AG04450 (cell line): ENCODE measurements at places on chromosomes 1 and 21.

DNA sequence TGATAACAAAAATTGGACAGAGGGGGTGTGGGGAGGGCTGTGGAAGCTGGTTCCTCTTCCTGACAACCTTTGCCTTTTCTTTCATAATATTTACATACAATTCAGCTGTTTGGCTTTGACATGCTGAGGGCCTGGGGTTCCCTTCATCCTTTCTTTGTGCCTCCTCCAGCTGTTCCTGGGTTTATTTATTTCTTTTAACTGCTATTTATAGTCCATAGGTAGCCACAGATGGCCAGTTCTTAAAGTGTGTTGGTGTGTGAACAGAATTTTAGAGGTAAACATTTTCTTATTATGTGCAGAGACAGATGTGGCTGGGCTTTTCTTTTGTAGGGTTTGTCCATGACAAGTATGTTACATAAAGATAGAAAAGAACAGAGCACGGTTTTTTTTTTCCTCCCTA is 34.1 kb upstream of the CNIH3 start:
- DNase-seq = peak; percentile 64

DNA sequence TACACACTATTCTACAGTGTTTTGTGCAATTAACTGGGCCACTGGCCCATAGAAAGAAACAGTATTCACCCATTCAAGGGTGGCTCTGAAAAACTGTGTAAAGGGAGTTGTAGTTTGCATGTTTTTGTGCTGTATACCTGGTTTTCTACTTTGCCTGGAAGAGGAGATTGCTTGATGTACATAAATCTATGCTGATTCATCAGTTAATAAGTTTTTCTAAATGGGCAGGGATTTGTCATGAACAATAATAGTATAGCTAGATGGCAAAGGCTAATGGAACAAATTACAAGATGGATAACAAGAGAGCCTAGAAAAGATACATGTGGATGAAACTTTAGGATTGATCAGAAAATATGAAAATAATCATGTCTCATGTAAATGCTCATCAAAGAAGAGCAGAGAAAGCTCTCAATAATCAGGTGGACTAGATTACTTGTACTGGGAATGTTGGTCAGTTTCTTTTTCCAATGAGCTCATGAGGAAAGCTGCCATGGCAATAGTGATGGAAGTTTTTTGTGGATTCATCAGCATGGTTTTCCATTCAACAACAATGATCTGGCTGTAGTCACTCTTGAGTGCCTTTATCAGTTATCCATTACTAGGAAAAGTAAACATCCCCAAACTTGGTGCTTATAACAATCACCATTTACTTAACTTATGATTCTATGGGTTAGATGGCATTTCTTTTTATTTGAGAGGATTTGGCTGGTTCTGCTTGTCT is 602.8 kb downstream of the BRINP3 start:
- DNase-seq = no peak

DNA sequence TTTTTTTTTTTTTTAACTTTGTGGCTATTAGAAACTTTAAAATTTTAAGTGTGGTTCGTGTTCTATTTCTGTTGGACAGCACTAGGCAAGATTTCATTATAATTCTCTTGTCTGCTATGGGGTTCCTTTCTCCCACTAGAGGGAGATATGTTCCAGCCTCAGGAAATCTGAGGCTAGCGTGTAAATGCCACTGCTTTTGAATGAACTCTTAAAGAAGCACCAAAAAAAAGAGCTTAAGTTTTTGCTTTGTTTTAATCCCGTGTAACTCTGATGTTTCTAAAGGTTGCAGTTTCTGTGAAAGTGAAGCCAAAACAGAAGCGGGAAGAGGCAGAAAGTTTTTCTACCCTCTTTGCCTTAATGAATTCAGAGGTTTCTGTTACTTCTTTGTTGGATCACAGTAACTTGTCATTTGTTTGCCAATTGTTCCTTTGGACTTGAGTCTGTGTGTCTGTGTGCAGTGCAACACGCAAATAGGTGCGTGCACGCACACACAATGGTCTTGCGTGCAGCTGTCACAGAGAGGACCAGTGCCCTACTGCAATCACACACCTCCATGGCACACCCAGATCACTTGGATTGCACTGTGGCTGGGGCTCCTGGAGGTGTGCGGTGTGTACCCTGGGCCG is 32.3 kb downstream of the HHAT start:
- peak; percentile 44 for DNase-seq

DNA sequence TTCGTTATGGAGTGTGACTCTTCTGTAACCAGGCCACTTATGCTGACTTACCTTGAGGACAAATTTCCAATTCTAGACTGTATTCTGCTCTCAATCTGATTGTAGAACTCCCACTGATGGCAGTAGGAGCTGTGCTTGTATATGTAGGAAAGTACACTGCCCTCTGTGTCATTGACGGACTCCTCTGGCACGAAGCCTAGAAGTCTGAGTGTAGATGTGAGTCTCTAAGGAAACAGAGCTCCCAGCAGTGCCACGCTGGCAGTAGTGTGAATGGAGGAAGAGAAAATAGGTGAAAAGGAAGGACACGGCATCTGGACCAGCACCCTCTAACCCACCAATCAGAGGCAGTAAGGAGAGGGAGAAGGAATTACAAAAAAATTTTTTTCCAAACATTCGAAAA is 130.4 kb upstream of the ADGRL2 start:
- DNase-seq = peak; percentile 87

- no peak for DNase-seq
Measured at GRCh38 chr1:19596065-19596713, 47.9 kb upstream of the NBL1 start.

GRCh38 chr1:192277635-192278034 is 39.2 kb upstream of the RGS21 start:
- DNase-seq = no peak

DNA sequence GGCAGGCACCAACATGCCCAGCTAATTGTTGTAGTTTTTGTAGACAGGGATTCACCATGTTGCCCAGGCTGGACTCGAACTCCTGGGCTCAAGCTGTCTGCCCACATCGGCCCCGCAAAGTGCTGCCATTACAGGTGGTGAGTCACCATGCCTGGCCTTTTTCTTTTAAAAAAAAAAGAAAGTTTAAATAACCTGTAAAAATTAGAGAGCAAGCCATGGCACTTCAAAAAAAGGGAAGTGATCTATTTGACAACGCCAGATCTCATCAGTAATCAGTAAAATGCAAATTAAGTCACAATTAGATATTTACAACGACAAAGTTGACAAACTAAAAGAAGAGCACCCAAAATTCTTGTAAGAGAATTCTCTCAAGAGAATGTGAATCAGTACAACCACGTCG is 2.9 kb upstream of the RBBP5 start:
- DNase-seq = no peak

DNA sequence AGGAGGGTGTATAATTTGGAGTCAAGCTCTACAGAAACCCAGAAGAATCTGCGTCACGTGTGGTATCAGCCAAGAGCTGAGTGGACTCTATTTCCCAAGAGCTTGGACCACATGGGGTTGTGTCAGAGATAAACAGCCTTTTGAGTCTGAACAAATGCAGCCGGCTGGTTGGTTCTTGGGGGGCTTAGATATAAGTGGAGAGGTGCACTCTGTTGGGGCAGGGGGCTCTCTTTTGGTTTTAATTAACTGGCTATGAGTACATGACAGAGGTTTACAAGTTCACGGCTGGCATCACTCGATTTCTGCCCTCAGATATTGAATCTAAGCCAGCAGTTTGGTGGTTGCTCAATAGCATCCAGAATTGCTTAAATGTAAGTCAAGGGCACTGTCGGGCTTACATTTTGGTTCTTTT is 501 bp upstream of the MRAP start:
- no peak for DNase-seq

DNA sequence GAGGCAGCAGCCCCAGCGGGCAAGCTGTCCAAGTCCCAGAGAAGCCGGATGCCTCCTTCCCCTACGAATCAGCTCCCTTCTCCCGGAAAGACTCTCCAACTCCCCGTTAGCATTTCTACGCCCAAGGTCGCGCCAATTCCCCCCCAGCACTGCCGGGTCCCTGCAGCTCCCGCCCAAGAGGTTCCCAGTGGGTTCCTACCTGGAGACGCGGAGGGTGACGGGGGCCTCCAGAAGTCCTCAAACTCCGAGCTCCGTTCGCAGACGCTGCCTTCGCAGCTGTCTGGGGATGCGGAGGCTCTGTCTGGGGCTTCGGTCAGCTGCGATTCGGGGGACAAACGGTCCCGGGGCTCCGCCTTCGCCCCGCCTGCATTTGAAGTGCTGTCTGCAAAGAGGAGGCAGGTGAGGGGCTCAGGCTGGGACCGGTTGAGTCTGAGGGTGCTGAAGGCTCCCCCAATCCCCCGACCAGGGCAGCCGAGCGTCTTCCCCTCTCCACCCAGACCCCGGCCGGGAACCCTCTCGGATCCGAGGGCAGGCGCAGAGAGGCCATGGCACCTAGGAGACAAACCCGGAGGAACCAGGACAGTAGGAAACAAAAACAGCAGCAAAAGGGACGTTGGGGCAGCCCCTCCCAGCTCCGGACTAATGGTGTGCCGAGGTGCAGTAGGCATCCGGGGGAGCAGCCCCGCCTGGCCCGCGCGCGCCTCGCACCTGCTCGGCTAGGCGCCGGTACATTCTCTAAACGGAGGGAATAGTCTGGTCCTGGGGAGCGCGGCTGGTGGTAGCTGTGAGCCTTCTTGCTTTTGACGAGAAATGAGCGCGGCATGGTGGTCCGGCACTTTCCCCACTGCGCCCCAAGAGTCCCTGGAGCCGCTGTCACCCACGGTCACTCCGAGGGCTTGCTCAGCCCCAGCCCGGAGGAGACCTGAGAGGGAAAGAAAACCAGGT is 3.8 kb downstream of the GFI1 start:
- DNase-seq = no peak

- no peak for DNase-seq
Measured at GRCh38 chr1:47469390-47469759, 31.5 kb downstream of the FOXD2 start.

- no peak for DNase-seq
Measured at GRCh38 chr1:27487966-27488884, 1.7 kb downstream of the WASF2 start.

- no peak for DNase-seq
Measured at GRCh38 chr1:22484706-22485345, 33.2 kb downstream of the ZBTB40 start.

DNA sequence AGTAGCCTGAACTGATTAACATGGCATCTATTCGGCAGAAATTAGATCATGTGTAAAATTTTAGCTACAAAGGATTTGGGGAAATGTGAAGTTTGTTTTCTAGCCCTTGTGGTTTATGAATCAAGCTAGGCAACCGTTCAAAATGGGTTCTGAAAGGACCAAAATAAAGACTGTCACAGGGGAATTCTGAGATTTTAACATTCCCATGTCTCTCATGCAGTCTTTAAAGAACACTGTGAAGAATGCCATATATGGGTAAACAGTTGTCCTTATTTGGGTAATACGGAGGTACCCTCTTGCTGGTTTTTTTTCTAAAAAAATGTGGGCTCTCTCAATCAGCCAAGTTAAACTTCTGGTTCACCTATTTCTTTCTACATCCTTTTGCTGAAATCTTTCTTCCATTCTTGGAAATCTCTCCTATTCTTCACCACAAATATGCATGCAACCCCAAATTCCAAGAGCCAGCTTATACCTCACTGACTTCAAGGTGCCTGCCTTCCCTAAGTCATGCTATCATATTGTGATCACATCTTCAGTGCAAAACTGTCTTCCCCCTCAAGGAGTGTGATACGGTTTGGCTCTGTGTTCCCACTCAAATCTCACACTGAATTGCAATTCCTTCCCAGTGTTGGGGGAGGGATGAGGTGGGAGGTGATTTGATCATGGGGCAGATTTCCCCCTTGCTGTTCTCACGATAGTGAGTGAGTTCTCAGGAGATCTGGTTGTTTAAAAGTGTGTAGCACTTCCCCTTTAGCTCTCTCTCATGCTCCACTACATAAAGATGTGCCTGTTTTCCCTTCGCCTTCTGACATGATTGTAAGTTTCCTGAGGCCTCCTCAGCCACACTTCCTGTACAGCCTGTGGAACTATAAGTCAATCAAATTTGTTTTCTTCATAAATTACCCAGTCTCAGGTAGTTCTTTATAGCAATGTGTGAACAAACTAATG is 308.7 kb downstream of the TTLL7 start:
- DNase-seq = no peak

DNA sequence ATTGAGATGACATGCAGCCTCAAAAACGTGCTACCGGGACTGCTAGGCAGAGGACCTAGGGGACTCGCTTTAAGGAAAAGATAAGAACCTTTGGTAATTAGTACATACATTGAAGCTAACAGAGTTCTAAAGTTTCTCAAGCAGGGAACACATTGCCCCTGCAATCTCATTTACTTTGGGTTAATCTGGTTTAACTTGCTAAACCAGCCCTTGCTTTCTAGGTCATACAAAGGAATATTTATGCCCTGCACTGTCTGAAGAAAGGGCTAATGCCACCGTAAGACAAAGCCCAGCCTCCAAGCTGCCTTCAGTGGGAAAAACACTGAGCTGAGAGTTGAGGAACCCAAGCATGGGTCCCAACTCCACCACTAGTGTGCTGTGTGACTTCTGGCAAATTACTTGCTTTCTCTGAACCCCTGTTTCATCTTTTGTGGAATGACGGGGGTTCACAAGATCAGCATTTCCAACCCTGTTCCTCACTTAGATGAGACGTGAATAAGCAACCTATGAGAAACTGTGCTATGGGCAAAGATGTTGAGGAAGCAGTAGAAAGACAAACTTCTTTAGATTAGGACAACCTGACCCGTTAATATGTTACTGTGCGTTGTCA is 66.3 kb downstream of the VWA5B1 start:
- DNase-seq = no peak

DNA sequence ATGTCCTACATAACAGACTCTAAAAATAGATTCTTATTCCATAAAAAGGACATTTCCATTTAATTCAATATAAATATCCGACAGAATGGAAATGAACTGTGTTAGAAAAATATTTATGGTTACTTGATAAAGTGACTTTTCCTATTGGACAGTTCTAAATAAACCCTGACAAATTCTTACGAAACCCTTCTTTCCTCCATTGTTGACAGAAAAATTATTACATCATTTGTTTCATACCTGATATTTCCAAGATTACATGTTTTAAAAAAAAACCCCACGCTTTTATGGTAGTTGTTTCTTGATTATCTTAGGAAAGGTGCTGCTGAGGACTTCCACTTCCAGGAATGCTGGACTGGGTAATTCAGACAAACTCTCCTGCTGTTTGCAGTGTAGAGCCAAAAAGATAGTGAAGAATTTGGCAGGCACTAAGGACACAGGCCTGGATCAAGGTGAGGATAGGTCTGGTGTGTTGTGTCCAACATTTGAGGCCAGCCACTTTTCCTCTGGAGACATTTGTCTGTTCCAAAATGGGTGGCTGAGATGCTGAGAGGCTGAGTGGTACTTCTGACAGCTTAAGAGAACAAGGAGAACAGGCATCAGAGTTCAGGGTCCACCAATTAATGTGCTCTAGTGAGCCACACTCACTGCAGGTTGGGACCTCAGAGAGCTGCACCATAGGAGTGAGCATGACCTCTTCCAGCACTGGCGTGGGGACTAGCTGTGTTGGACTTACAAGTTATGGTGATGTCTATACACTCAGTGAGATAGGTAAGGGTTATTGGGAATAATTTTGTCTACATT is 7.0 kb upstream of the C1orf116 start:
- no peak for DNase-seq

- DNase-seq = peak; percentile 26
Measured at GRCh38 chr1:193662030-193662429, 475.6 kb upstream of the B3GALT2 start.

- DNase-seq = no peak
Measured at GRCh38 chr1:12339811-12340543, 110.1 kb downstream of the VPS13D start.

- no peak for DNase-seq
Measured at GRCh38 chr1:4587721-4588120, 66.7 kb upstream of the AJAP1 start.

- no peak for DNase-seq
Measured at GRCh38 chr1:61782771-61783170, 40.5 kb downstream of the PATJ start.

- DNase-seq = no peak
Measured at GRCh38 chr1:32273391-32274208, 18.3 kb upstream of the HDAC1 start.
